ENCODE measurements at places on chromosomes 5 and 9.

GRCh38 chr5:177429248-177430040, 3.0 kb downstream of the GRK6 start:
- no peak for DNase-seq

DNA sequence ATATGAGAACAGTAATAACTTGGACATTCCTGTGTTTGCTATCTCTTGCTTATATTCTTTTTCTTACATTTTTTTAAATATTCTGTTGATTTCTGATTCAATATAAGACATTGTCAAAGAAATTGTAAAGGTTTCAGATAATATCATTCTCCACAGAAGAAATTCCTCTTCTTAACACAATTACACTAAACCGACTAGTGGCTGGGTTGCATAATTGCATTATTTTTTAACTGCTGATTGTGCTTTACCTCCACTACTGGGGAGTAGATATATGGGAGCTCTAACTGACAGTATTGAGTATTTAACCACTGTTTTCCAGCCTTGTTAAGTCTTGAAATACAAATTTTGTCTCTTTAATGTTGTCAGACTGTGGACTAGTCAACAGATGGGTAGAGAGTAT, 723.8 kb upstream of the EDIL3 start:
- DNase-seq = no peak

DNA sequence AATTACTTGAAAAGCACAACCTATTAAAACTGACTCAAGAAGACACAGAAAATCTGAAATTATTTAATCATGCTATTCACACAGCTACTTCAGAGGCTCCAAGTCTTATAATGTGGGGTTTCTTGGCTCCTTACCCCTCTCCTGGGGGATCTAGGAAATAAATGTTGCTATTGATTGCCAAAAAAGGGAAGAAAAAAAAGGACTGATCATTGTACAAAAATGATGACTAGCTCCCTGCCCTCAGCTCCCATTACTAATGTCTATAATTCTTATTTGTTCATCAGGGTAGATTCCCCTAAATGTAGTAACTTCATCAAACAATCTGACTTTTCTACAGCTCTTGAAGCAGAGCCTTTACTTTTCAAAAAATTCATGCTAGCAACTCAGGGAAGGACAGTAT, 3.3 kb upstream of the SMC5 start:
- no peak for DNase-seq

- no peak for DNase-seq
Observed at GRCh38 chr9:20472342-20473045, 149.8 kb downstream of the MLLT3 start.

GRCh38 chr5:76694317-76694716, 21.6 kb upstream of the F2R start:
- DNase-seq = no peak

DNA sequence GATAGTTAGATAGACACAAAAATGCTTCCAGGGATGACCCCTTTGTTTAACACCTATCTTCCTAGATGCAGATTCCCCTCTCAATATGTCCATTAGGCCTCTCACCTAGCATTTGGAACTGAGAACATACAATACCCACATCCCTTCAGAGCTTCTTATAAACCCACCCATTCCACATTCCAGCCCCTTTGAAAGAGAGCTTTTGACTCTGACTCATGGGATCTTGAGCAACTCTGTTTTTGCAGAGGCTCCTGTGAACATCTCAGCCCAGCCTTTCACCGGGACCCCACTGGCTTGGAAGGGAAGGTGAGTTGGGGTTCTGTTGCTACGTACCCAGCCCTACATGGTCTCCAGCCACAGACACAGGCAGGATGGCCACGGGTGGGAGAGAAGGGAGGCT, 195.5 kb downstream of the FRMD3 start:
- no peak for DNase-seq

- no peak for DNase-seq
Observed at GRCh38 chr5:169192536-169192935, 108.4 kb downstream of the SLIT3 start.

DNA sequence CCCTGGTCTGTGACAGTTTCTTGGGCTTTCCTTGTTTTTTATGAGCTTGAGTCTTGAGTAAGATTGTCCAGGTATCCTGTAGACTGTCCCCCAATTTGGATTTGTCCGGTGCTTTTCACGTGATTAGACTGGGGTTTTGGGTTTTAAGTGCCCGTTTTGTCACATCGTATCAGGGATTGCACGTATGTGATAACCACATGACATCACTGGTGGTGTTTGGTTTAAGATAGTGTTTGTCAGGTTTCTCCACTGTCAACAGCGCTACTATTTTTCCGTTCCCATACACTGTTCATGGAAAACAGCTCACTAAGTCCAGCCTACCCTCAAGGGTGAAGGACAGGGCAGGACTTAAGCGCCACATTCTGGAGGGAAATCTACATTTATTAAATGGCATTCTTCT, 39.7 kb downstream of the LMNB1 start:
- no peak for DNase-seq

- no peak for DNase-seq
Observed at GRCh38 chr9:116733010-116733641, 46.0 kb downstream of the TRIM32 start.

DNA sequence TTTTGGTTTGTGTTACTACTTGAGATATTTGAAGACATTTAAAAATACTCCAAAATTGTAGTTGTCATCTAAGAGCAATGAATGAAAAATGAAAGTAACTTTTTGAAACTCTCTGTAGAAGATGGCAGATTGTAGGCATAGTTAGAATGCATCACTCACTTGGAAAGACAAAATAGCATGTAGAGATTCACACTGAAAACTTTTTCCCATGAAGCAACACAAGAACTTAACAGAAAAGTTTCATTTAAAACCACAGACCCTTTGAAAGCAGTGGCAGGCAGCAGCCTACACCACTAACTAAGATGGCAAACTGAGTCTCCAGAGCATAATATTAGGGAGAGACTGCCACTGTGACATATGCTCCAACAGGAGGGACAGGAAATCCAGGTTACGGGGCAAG, 18.9 kb upstream of the FAM174A start:
- DNase-seq = no peak

DNA sequence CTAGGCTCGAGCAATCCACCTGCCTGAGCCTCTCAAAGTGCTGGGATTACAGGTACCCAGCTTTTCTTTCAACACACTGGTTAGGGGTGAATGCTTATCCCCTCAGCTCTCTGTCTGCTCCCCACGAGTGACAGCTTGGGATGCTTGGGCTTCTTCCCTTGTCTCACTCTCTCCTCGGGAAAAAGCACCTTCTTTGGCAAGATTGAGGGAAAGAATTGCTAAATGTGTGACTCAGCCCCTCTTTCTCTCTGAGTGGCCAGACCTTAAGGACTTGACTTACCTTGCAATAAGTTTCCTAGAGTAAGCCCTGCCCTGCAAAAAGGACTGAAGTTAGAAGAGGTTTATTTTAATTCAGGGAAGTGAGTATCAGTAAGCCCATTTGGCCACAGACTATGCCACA, 68.1 kb upstream of the ERBIN start:
- DNase-seq = no peak

- DNase-seq = no peak
Observed at GRCh38 chr9:92747459-92748232, 17.0 kb downstream of the BICD2 start.

- peak; percentile 31 for DNase-seq
Observed at GRCh38 chr9:112819635-112820496, 69.3 kb downstream of the SNX30 start.

- DNase-seq = no peak
Observed at GRCh38 chr5:100634937-100635534, 99.9 kb downstream of the FAM174A start.

DNA sequence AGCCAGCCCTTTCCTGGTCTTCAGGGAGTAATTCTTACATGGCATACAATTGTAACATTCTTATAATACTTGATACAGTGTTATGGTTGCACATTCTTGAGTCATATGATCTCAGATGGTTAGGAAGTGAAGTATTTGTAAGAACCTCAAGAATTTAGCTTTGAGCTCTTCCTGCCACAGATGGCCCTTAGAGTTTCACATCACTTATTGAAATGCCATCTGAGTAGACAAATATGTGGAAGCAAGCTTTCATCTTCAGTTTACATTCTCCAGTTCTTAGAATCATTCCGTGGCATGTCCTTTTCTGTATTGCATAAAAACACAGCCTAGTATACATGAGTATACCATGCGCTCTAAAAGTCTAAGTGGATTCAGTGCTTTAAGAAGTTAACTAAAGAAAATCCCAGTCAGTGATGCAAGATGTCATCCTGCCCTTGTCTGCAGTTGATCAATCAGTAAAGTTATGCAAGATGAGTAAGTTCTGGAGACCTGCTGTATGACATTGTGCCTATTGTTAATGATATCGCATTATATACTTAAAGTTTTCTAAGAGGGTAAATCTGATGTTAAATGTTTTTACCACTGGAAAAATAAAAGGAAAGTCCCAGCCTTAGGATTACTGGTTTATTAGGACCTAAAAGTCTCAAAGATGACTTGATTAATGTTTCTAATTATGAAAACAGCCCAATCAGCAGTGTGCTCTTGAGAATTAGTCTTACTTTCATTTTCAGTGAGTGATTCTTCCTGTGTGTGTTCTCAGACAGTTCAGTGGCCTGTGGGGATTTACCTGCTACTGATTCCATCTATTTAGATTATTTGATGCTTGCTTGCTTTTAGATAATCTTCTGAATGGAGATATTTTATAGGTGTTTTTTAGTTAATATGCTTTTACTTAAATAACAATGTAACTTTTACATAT, 29.4 kb downstream of the RHOBTB3 start:
- peak; percentile 94 for DNase-seq

GRCh38 chr9:4799033-4799430, 6.3 kb downstream of the RCL1 start:
- no peak for DNase-seq

GRCh38 chr5:177310757-177311391, 824 bp downstream of the MXD3 start:
- DNase-seq = no peak

DNA sequence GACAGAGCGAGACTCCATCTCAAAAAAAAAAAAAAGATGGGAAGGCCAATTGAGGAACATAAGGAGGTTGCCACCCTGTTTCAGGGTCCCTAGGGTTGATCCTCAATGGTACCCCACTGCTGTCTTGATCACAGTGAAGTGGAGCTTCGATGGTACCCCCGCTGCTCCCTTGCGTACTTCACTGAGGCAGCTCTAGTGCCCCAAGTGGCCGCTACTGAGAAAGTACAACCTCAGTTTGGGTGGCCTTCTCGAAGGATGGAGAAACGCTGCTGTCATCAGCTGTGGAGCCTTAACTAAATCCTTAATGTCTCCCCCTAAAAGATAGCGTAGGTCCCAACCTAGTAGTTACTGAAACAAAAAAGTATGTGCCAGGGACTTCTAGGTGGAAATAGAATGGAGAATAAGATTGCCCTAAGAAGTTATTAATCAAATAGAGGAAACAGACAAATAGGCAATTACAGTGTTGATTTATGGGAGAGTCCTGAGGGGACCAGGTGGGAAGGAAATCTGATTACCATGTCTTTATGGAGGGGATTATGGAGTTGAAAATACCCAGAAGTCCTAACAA, 6.3 kb downstream of the TESK1 start:
- no peak for DNase-seq

- no peak for DNase-seq
Observed at GRCh38 chr9:79383096-79383495, 188.7 kb upstream of the TLE4 start.

- DNase-seq = no peak
Observed at GRCh38 chr9:6106711-6107339, 91.4 kb upstream of the RANBP6 start.

GRCh38 chr9:79287708-79288290, 284.0 kb upstream of the TLE4 start:
- no peak for DNase-seq

- no peak for DNase-seq
Observed at GRCh38 chr9:128370367-128370751, 815 bp upstream of the URM1 start.

- DNase-seq = no peak
Observed at GRCh38 chr9:114233491-114234185, 78.3 kb downstream of the COL27A1 start.

- no peak for DNase-seq
Observed at GRCh38 chr5:148912146-148912545, 85.7 kb downstream of the ADRB2 start.

GRCh38 chr5:176590035-176590717, 19.8 kb downstream of the GPRIN1 start:
- no peak for DNase-seq

- no peak for DNase-seq
Observed at GRCh38 chr9:68969538-68969937, 44.4 kb downstream of the PRKACG start.

DNA sequence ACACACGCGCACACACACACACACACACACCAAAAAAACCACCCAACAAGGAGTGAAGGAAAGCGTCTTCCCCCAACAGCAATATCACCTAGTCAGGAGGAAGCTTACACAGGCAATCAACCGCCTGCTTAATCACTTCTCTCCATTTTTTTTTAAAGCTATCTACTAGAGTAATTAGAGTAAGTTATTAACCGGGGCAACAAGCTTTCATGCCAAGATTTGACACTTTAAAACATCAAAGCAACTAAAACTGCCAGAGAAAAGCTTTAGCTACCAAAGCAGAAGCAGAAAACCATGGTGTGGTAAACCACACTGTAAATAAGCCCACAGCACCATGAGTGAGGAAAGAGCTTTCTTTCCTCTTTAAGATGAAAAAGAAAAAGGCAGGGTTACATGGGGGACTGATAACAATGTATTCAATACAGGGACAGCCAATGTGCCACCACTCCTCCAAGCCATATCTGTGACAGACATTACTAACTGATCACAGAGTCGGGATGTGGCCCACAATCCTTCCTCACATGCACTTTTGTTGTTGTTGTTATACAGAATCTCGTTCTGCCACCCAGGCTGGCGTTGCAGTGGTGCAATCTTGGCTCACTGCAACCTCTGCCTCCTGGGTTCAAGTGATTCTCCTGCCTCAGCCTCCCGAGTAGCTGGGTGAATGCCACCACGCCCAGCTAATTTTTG, 282.1 kb downstream of the CRB2 start:
- no peak for DNase-seq

DNA sequence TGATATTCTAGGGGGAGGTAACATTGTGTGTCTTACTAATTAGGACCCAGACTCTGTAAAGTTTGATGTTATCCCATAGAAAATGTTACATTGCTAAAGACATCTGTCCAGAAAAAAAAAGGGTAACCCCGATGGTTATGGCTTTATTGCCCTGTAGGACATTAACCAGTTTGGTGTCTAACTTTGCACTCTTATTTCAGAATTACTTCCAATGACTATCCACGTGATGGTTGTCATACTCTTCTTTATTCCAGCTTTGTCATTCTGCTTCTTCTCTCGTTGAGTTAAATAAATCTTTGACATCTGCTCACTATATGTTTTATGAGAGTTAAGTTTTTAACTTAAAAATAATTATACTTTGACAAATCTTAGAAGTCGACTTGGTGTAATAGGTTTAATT, 180.4 kb upstream of the ANKRD55 start:
- no peak for DNase-seq

DNA sequence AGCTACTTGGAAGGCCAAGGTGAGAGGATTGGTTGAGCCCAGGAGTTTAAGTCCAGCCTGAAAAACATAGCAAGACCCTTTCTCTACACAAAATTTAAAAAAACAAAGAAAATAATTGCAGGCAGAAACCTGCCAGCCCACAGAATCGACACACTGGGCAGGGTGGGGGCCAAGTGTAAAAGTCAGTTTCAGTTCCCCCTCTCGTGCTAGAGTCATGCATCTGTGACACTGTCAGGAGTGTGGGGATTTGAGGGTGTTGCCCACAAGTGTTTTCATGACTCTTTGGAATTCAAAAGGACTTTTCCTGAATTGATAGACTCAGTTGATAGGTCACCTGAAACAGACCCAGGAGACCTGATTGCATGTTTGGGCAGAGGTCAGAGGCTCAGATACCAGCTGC, 47.6 kb downstream of the PRRC2B start:
- DNase-seq = no peak

GRCh38 chr5:125109293-125109692, 362.9 kb upstream of the ZNF608 start:
- no peak for DNase-seq
